ENCODE measurements at places on chromosomes 5 and 9. TPM values are rescaled to one million over a fixed set of nuclear protein-coding genes. Genes with fewer than 3 reads are reported as not detected.
A peak's percentile ranks its signal among the peaks of the same experiment; 100 is the strongest.

DNA sequence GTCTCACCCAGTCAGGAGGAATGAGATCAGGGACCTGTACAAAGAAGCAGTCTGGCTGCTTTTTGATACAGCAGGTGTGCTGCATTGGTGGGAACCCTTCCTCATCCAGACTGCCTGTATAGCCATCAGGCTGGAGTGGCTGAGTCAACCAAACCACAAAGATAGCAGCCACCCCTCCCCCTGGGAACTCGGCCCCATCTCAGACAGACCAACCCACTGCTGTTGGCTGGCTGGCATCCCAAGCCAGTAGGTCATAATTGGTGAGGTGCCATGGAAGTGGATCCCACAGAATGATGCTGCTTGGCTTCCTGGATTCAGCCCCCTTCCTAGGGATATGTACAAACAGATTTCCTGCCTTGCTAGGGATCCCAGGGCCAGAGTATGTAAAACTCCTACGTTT is 60.9 kb downstream of the YTHDC2 start:
- peaks cover 3% of the 10 kb centered on the region for H3K36me3 ChIP-seq
- no peak overlapping the region for H3K27ac ChIP-seq
- no peaks in the 10 kb centered on the region for H3K4me1 ChIP-seq
- no peak for DNase-seq

GRCh38 chr9:72443855-72444254 is 77.6 kb upstream of the TMC1 start:
- peak; percentile 67 for DNase-seq
- peaks cover 33% of the 10 kb centered on the region for H3K4me1 ChIP-seq
- no peaks in the 10 kb centered on the region for H3K36me3 ChIP-seq
- H3K27ac ChIP-seq: peak overlapping the region; percentile 5

- no peak overlapping the region for H3K27ac ChIP-seq
- H3K4me1 ChIP-seq: no peaks in the 10 kb centered on the region
- H3K4me3 ChIP-seq: no peak overlapping the region
- DNase-seq: no peak
Measured at GRCh38 chr5:122120957-122121356, 8.4 kb upstream of the ZNF474 start.

Gene LCN1
- total RNA-seq: not detected

- no peaks in the 10 kb centered on the region for H3K36me3 ChIP-seq
- no peaks in the 10 kb centered on the region for H3K27me3 ChIP-seq
- H3K4me3 ChIP-seq: no peak overlapping the region
- no peak overlapping the region for H3K27ac ChIP-seq
- no peak for DNase-seq
Measured at GRCh38 chr5:127577458-127577857, 60.0 kb downstream of the PRRC1 start.

DNA sequence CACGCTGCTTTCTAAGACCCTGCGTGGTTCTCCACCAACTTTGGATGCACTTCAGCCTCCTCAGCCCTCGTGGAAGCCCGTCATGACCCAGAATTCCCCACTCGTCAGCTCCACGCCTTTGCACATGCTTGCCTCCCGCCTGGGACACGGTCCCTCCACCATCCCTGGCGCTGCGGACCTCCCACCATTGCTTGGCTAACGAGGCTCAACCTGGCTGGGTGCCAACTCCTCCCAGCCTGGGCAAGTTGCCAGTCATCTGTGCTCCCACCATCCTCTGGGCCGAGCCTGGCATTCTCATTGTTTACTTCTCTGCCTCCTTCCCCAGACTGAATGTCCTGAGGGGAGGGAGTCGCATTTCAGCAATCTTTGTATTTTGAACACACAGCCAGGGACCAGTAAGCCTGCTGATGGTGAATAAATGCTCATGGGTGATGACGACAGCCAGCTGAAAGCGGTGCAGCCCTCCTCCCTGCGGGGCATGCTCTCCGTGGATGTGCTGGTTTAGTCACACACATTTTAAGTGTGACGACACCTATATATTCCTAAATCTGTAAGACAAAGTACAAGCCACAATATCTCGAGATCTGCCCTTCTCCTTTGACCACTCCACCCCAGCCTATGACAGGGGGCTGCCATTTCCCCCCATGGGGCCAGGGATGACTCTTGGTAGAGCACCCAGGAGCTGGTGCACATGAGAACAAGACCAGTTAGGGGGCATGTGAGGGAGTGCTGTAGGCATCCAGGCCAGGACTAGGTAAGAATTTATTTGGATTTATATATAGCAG is 37.6 kb downstream of the ANKRD33B start:
- no peak overlapping the region for H3K27ac ChIP-seq
- no peaks in the 10 kb centered on the region for H3K36me3 ChIP-seq
- H3K4me1 ChIP-seq: peaks cover 12% of the 10 kb centered on the region
- no peaks in the 10 kb centered on the region for H3K27me3 ChIP-seq
- peak; percentile 28 for DNase-seq

Gene SLCO4C1
- 0.42 TPM for total RNA-seq
